ENCODE measurements at places on chromosomes 16 and 17. TPM values are rescaled to one million over a fixed set of nuclear protein-coding genes. Genes with fewer than 3 reads are reported as not detected.

Gene STH
- 4.1 TPM for total RNA-seq

Gene CETP
- total RNA-seq = not detected

Gene DHRS13
- 17.0 TPM for total RNA-seq

Gene CA4
- 0.98 TPM for total RNA-seq

Gene ITGAX
- not detected for total RNA-seq

Gene C17orf113
- total RNA-seq = 2.4 TPM

Gene EPOP
- 2.0 TPM for total RNA-seq

Gene BCO1
- total RNA-seq = not detected

- H3K36me3 ChIP-seq = no peaks in the 10 kb centered on the region
- DNase-seq = no peak
- H3K27me3 ChIP-seq = peaks cover 2% of the 10 kb centered on the region
Observed at GRCh38 chr17:4008082-4008435, 43.8 kb upstream of the ATP2A3 start.

- DNase-seq = no peak
- H3K27me3 ChIP-seq = no peaks in the 10 kb centered on the region
- H3K36me3 ChIP-seq = no peaks in the 10 kb centered on the region
- H3K4me1 ChIP-seq = no peaks in the 10 kb centered on the region
Observed at GRCh38 chr17:51992864-51993416, 165.6 kb downstream of the CA10 start.

GRCh38 chr16:68749432-68749831, 12.3 kb downstream of the CDH1 start:
- no peak overlapping the region for H3K4me3 ChIP-seq
- H3K4me1 ChIP-seq = peaks cover 4% of the 10 kb centered on the region
- H3K36me3 ChIP-seq = no peaks in the 10 kb centered on the region
- DNase-seq = no peak
- peaks cover 3% of the 10 kb centered on the region for H3K27me3 ChIP-seq
